Right kidney (tissue), 9 donors: ENCODE measurements at places on chromosomes 16 and 17.

DNA sequence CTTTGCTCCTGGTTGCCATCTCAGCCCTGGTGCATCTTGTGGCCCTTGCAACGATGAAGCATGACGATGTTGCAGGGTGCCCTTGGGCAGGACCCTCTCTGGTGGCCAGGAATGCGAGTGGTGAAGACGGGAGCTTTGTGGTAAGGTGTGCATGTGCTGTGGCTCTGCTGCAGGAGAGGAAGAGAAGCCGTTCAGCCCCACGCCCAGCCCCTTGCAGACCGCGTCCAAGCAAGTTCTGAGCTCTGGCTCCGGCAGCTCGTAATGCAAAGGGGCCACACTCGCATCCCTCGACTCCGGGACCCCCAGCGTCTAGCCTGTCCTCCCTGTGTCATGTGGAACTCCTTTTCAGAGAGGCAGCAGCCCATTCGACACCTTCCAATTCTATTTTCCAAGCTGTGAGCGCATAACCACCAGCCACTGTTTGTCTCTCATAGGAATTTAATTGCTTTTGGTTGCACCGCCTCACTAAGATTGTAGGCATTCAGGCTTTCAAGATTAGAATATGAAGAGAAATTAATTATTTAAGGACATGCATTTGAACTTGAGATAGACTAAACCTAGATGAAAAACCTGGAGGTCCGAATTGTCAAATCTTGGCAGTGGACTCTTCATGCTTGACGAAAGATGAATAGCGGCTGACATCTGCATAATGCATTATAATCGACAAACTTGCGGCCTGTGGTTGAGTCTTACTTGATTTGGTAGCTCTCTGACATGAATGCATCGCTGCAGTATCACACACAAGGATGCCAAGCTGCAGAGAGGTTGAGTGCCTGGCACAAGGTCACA lies 21.1 kb upstream of the KCNG4 start:
- DNase-seq: no peak

GRCh38 chr16:24844101-24845030 lies 1.4 kb upstream of the SLC5A11 start:
- DNase-seq: no peak

DNA sequence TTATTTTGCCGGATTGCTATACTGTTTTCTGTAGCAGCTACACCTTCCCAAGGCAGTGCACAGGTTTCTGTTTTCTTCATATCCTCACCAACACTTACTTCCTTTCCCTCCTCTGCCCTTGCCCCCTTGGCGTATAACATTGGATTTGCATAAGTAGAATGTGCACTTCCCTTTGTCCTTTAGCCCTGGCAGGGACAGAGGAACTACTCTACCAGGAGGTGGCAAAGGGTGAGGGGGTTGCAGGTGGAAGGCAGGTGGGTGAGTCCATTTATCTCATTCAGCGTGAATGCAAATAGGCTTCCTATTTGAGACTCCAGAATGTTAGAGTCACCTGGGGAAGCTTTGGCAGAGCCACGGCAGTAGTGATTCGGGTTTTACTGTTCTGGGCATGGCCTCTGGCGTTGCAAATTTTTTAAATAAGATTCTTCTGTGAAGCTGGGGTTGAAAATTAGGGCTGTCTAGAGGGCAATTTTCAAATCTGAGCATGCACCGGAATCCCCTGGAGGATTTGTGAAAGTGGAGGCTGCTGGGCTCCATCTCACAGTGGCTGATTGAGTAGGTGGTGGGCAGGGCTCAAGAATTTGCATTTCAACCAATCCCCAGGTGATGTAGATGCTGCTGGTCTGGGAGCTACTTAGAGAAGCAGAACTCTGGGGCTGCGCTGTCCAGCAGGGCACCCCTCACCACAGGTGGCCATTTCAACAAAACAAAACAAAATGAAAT lies 84.7 kb downstream of the PLCG2 start:
- no peak for DNase-seq

- no peak for DNase-seq
Observed at GRCh38 chr16:31348579-31348978, 6.4 kb upstream of the ITGAX start.

DNA sequence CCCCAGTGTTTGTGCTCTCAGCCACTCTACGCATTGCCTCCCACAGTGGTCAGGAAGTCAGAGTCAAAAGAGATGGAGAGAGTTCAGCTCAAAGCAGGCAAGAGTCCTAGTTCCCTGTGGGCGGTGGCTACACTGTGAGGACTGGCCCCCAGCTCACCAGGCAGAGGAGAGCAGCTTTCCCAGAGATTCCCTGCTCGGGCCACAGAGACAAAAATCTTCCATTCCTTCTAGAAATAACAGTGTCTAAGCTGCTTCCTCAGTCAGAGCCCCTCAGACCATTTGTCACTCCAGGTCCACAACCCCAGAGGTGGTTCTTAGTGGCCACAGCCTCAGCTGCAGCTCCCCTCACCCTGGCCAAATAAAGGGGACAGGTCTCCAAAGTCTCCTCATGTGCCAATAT lies 263.0 kb upstream of the RPL38 start:
- DNase-seq: no peak

GRCh38 chr16:4561596-4561995 lies 5.5 kb downstream of the C16orf96 start:
- no peak for DNase-seq

DNA sequence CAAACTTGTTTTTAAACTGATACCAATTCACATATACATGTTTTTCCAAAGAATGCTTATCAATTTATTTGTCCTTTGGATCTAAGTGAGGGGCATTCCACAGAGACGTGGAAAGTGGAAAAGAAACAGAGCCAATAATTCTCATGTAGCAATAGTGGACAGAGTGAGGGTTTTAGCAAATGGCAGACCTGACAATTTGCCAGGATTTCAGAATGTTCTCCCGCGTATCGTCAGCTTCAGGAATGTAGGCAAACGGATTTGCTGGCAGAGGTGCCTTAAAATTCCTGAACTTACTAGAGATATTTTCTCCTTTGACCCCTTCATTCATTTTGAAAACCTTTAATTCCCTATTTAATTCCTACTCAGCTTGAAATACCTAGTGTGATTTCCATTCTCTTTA lies 193.4 kb upstream of the CPHXL start:
- no peak for DNase-seq

- DNase-seq: peak; percentile 47
Observed at GRCh38 chr16:87661561-87661960, 59.3 kb downstream of the JPH3 start.

GRCh38 chr17:6930749-6931148 lies 65.1 kb upstream of the ALOX12 start:
- no peak for DNase-seq

DNA sequence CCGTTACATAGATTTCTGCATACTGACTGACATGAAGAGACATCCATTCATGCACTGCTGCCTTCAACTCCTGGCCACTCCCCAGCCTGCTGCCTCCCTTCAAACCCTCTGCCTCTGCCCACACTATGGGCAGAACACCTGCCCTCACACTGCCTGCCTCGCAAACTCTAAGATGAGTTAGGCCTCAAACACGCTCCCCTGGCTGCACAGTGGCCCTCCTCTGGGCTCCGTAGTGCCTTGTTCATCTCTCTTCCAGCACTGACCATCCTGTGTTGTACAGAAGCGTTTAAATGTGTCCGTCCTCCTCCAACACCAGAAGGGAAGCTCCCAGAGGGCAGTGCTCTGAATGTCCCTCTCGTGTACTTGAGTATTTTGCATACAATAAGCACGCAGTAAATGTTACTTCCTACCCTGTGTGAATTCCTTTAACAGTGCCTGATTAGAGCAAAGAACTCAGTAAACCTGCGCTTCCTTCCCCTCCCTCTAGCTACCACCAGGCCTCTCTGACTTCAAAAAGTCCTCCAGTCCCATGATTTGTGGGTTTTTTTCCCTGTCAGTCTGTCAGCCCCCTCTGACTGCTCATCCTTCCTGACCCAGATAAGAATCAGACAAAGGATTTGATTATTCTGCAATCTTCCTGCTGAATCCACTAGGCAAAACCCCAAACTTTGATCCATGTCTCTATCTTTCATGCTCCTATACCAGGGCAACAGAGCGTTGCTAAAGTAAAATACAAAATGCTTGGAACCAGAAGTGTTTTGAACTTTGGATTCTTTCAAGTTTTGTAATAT lies 3.9 kb downstream of the DHX33 start:
- DNase-seq: no peak

- DNase-seq: no peak
Observed at GRCh38 chr16:50306287-50306686, 39.9 kb downstream of the ADCY7 start.

DNA sequence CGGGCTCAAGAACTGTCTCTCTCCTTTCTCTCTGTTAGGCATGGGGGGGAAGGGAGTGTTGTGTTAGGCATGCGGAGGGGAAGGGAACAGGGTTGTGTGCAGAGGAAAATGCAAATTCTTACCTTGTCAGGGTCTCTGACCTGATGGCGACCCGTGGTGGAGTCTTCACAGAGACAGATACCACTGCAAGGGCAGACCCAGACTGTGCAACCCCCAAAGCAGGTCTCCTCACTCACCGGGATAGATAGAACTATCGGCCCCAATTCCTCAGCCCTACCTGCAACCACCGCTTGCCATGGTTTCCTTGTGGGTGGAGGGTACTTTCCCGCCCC lies 9.6 kb upstream of the MPP2 start:
- DNase-seq: no peak

GRCh38 chr16:58843675-58844074 lies 109.6 kb upstream of the GOT2 start:
- DNase-seq: no peak
